ENCODE measurements at places on chromosomes 4 and X.

DNA sequence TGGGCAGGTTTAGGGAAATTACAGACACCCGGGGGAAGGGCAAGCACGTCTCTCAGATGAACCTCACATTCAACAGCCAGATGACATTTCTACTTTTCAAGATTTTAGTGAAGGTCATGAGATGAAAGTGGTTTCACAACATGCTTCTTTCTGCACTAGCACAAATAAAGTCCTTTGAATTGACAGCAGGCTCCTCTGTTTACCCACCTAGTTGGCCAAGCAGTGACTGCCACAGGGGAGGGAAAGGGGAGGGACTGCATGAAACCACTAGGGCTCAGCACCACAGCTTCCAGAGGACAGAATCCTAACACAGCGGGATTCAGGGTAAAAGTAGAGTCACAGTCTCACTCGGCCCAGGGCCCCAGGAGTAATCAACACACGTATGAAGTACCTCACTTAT, 6.2 kb downstream of the RAB40A start:
- DNase-seq, result no peak

GRCh38 chr4:87985097-87985886, 9.8 kb downstream of the SPP1 start:
- DNase-seq, result peak; percentile 31

GRCh38 chrX:11589641-11590040, 76.1 kb downstream of the ARHGAP6 start:
- no peak for DNase-seq

- no peak for DNase-seq
These were observed 279.9 kb upstream of the SLIT2 start for GRCh38 chr4:19971829-19972228.

GRCh38 chr4:3302173-3302785, 9.5 kb downstream of the RGS12 start:
- peak; percentile 86 for DNase-seq

GRCh38 chr4:30840571-30840970, 120.4 kb downstream of the PCDH7 start:
- DNase-seq, result no peak
